Right atrium auricular region (tissue), 2 donors: ENCODE measurements at places on chromosomes 3 and 15.

- no peak overlapping the region for H3K27ac ChIP-seq
- H3K4me3 ChIP-seq, result no peak overlapping the region
- H3K27me3 ChIP-seq, result no peaks in the 10 kb centered on the region
Observed at GRCh38 chr15:77235566-77235965, 164.7 kb upstream of the TSPAN3 start.

DNA sequence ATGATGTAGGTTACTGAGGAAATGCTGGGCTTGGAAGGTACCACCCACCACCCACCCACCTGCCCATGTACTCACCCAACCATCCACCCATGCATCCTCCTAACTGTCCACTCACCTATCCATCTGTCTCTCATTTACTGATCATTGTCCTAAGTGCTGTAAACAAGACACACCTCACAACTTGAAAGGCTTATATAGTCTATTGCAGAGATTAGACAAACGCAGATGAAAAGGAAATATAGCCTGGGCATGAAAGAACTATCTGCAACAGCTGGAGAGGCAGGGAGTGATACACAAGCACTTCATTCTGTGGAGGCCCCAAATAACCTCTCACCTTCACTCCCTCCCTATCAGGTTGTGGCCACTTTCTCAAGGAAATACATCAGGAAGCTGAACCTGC is 54.0 kb downstream of the DAPK2 start:
- H3K4me3 ChIP-seq, result no peak overlapping the region
- no peaks in the 10 kb centered on the region for H3K36me3 ChIP-seq
- H3K4me1 ChIP-seq, result no peaks in the 10 kb centered on the region
- DNase-seq, result no peak
- H3K27ac ChIP-seq, result peak overlapping the region; percentile 86
- no peaks in the 10 kb centered on the region for H3K27me3 ChIP-seq

DNA sequence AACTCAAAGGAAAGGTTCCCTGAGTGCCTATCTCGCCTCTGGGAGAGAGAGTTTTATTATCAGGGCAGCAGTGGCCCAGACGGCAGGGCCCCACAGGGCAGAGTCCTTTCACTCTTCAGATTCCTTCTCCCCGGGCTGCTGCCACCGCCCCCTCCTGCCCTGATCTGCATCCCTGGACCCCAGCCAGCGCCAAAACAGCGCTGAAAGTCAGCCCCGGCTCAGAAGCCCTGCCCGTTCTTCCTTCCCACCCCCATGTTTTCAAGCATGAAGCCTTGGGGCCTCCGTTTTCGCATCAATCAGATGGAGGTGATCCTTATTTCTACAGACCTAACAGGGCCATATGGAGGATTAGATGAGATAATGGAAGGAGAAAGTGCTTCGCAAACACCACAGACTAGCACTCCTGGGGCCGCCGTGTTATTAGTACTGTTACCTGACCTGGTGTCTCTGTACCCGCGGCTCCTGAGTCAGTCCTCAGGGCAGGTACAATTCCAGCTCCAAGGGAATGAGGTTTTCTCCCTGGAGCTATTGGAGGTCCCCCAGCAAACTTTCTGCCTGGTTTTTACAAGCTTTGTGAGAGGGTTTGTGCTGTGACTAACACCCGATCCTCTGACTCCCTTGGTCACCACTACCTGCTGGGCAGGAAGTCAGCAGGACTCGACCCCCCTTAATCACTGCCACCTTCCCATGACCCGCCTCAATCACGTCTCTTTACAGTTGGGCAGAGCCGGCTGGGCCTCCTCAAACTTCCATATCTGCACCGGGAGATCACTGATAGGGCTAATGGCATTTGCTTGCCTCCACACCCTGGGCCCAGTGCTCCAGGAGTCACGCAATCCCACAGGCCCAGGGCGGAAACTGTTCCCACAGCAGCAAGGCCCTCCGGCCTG is 39.5 kb upstream of the TSEN2 start:
- peak overlapping the region; percentile 28 for H3K27ac ChIP-seq
- no peaks in the 10 kb centered on the region for H3K36me3 ChIP-seq
- H3K4me3 ChIP-seq, result no peak overlapping the region
- no peak for DNase-seq
- no peaks in the 10 kb centered on the region for H3K27me3 ChIP-seq

DNA sequence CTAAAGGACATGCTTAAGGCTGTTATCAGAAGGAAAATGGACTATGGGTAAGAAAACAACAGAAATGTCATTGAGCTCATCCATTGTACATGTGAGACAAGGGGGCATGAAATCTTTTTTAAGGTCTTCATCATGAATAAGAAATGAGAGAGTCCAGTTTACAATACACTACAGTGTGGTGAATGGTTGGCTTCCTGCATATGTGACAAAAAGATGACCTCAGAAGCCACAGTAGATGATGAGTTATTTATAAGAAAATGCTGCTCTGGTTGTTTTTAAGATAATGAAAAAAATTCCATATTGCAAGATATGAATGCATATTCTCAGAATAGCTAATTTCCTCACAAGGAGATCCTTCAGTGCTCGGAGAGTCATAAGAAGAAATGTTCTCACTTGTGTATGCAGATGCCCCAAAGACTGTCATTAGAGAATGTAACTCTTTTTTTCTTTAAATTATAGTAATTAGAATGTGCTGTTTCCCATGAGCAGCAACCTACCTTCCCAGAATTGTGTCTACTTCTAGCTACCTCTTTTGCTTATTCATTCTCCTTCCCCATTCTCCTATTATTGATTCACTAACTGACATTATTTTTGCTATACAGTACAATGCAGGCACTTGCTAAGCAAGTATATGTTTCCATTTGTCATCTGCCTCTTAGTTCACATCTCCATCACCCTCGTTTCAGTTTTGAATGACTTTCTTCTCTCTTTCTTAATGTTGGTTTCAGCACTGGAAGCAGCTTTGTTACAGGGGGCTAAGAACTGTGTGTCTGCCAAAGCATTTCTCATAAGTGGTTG is 152.0 kb upstream of the PEX5L start:
- no peaks in the 10 kb centered on the region for H3K4me1 ChIP-seq
- no peaks in the 10 kb centered on the region for H3K27me3 ChIP-seq
- no peak overlapping the region for H3K4me3 ChIP-seq
- DNase-seq, result no peak
- H3K36me3 ChIP-seq, result no peaks in the 10 kb centered on the region

GRCh38 chr3:47663630-47664240 is 85.1 kb upstream of the CSPG5 start:
- DNase-seq, result no peak
- H3K27me3 ChIP-seq, result no peaks in the 10 kb centered on the region
- no peaks in the 10 kb centered on the region for H3K4me1 ChIP-seq
- H3K27ac ChIP-seq, result no peak overlapping the region

DNA sequence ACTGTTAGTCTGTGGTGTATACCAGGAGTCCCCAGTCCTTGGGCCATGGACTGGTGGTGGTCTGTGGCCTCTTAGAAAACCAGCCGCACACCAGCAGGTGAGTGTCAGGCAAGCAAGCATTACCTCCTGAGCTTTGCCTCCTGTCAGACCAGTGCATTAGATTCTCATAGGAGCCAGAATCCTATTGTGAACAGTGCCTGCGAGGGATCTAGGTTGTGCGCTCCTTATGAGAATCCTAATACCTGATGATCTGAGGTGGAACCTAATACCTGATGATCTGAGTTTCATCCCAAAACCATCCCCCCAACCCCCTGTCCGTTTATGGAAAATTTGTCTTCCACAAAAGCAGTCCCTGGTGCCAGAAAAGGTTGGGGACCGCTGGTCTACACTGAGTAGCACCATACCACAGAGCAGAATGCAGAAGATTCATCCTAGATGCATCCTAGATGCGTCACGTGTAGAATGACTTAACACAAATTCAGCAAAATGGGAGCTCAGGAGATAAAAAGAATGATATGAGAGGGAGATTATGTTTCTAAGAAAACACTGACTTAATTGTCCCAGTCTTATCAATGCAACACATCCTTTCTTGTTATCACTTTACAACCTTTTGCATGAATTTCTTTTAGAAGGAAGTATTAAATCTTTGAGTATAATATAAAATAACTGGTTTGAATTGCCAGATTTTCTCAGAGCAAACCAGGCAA is 28.5 kb downstream of the SELENOT start:
- no peak overlapping the region for H3K27ac ChIP-seq
- H3K27me3 ChIP-seq, result no peaks in the 10 kb centered on the region
- peaks cover 23% of the 10 kb centered on the region for H3K36me3 ChIP-seq
- no peak for DNase-seq
- no peaks in the 10 kb centered on the region for H3K4me1 ChIP-seq

DNA sequence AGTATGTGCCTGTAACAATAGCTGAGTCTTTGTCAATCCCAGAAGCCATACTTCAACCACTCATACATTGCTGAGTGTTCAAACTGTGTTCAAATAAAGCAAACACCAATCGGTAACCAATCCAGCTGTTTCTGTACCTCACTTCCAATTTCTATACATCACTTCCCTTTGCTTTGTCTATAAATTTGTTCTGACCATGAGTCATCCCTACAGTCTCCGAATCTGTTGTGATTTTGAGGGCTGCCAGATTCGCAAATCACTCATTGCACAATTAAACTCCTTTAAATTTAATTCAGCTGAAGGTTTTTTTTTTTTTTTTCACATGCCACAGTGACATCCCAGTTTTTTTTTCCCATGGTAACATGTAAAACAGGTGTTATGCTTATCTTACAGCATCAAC is 870.3 kb downstream of the NAALADL2 start:
- H3K36me3 ChIP-seq, result no peaks in the 10 kb centered on the region
- no peaks in the 10 kb centered on the region for H3K4me1 ChIP-seq
- H3K27ac ChIP-seq, result no peak overlapping the region
- DNase-seq, result no peak

DNA sequence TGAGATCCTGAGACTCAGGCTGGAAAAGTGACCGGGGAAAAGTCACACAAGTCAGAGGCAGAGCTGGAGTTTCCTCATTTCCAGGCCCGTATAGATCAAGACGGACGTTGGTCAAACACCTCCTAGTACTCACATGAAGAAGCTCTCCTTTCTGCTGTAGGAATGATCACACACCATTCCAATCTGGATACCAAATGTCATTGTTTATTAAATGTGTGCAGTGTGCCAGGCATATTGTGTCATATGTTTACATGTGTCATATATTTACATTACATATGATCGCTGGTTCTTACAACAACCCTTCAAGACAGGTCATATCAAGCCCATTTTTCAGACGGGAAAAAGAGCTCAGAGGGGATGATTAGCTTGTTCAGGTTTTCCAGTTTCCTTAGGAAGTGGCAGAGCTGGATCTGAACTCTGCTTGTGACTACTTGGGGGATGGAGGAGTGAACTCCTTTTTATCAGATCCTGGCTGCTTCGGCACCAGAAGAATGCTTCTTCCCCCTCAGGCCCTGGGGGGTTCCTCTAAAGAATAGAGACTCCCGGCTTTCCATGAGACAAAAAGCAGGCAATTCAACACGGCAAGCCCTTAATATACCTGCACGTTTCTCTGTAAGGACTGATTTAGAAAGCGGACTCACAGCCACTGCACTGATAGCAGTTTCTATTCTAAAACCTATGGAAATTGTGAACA is 41.9 kb downstream of the FAM43A start:
- H3K4me1 ChIP-seq, result no peaks in the 10 kb centered on the region
- no peaks in the 10 kb centered on the region for H3K27me3 ChIP-seq
- H3K4me3 ChIP-seq, result no peak overlapping the region

GRCh38 chr3:118760585-118761290 is 273.9 kb downstream of the IGSF11 start:
- H3K36me3 ChIP-seq, result no peaks in the 10 kb centered on the region
- DNase-seq, result no peak
- no peaks in the 10 kb centered on the region for H3K27me3 ChIP-seq
- H3K4me3 ChIP-seq, result no peak overlapping the region
- no peaks in the 10 kb centered on the region for H3K4me1 ChIP-seq

DNA sequence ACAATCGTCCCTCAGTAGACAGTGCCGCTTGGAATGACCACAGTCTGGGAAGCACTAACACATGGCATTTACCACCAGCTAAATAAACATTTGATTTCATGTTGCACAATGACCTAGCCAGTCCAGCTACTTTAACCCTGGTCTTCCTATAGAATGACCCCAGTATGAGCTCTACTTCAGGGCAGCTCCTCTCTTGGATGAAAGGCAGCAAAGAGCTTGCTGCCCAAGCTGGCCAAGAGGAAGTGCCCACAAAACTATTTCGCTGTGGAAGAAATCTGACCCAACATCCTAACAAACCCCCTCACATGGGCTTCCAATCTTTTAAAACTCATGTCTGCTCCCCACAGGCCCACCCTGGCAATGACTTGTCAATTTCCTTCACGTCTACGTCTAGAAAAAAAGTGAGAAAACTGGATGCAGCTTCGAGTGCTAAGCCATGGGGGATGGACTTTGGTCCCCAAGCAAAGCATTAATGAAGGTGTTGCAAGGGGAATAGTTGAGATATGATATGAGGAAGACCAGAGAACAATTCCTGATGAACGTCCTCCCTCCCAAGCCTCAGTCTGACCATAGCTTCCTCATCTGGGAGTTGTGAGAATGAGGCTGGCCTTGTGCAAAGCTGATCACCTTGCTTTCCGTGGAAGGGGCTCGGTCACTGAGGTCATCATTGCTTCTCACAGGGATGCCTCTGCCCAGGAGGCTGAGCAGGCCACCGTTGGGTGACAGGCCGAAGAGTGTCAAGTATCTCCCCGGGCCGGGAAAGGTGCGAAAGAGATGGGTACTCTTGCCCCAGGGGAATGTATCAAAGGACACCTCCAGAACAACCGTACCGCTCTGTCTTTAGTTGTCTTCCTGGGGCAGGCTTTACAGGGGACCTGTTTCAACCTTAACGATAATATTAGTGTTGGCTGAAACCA is 964 bp downstream of the SLC25A20 start:
- H3K27ac ChIP-seq, result peak overlapping the region; percentile 84
- H3K27me3 ChIP-seq, result no peaks in the 10 kb centered on the region
- no peaks in the 10 kb centered on the region for H3K36me3 ChIP-seq
- DNase-seq, result peak; percentile 58
- peaks cover 18% of the 10 kb centered on the region for H3K4me1 ChIP-seq

GRCh38 chr3:192919901-192920300 is 2.2 kb upstream of the MB21D2 start:
- no peak overlapping the region for H3K4me3 ChIP-seq
- no peak for DNase-seq
- no peaks in the 10 kb centered on the region for H3K36me3 ChIP-seq

GRCh38 chr3:8987645-8988383 is 24.5 kb upstream of the RAD18 start:
- DNase-seq, result peak; percentile 73
- H3K4me3 ChIP-seq, result no peak overlapping the region
- H3K27me3 ChIP-seq, result no peaks in the 10 kb centered on the region
- H3K36me3 ChIP-seq, result no peaks in the 10 kb centered on the region

GRCh38 chr15:41492597-41493204 is 973 bp upstream of the ITPKA start:
- H3K4me1 ChIP-seq, result no peaks in the 10 kb centered on the region
- H3K27ac ChIP-seq, result peak overlapping the region; percentile 57
- H3K4me3 ChIP-seq, result peak overlapping the region; percentile 62
- no peaks in the 10 kb centered on the region for H3K36me3 ChIP-seq
